ENCODE measurements at places on chromosomes 7 and 10.

- DNase-seq: no peak
Measured at GRCh38 chr7:86914551-86914950, 144.9 kb downstream of the ELAPOR2 start.

GRCh38 chr7:44144968-44145478, 3.9 kb upstream of the MYL7 start:
- DNase-seq: no peak

DNA sequence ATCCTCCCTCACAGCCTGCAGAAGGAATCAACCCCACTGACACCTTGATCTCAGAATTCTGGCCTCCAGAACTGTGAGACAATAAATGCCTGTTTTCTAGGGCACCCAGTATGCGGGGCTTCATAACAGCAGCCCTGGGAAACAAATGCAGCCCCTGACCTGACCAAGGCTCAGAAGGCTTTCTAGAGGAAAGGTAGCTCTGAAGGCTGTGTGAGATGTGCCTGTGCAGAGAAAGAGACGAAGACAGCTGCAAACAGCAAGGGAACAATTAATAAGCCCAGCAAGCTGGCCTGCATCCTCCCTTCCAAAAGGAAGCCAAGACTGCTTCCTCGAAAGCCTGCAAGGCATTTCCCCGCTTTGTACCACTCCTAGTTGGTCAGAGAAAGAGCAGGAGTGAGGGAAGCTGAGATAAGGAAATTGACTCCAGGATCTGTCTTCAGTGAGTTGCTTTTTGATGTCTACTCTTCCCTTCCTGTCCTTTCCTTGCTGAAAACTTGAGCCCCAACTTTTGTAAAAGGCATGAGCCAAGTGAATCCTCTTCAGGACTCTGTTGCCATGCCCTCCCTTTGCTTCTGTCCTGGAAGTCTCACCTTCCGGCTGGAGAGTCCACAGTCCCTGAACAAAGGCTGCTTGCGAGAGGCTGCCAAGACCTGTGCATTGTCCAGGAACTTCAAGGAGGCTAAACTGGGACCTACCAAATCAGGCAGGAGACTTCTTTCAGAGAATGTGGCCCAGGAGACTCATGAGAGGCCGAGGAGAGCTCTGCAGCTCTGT, 71.2 kb upstream of the ARID5B start:
- DNase-seq: no peak

GRCh38 chr10:130869179-130869841, 442.2 kb downstream of the TCERG1L start:
- no peak for DNase-seq

- no peak for DNase-seq
Measured at GRCh38 chr7:131203291-131203976, 124.2 kb upstream of the MKLN1 start.

DNA sequence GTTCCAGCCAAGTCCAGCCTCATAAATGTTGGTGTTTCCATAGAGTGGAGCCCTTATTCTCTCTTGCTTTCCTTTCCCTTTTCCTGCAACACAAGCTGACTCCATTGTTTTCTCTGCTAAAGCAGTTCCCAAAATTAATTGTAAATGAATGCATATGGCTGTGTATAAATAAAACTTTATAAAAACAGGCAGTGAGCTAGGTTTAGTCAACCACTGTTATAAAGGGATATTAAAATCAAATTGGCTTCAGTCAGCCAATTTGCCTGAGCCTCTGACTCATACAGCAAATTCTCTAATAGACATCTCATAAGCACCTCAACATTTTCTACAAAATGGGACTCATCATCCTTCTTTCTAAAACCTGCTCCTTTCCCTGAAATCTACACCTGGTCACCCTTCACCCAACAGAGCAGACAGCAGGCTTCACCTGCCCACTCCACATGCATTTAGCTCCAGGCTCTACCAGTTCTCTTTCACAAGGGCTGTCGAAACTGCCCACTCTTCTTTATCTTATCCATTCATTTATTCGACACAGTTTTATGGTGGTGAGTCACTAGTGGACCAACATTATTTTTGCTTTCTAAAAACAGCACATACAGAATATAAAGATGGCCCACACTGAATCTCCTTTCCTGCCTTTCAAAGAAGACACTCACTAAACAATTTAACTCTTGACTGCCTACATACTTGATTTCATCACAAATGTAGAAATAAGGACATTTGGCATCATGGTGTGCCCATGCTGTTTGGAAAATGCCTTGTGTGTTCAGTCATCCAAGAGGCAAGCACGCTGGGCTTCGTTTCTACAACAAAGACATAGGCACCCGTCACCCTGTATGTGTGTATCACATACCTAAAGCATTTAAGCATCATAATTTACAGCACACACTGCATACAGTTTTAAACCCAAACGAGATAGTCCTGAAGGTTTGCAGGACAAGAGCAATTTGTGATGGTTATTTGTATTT, 74.6 kb upstream of the C7orf33 start:
- DNase-seq: no peak

- no peak for DNase-seq
Measured at GRCh38 chr10:36677431-36677768, 448.0 kb upstream of the ANKRD30A start.

GRCh38 chr10:64571056-64571455, 1049.9 kb downstream of the REEP3 start:
- DNase-seq: no peak

- DNase-seq: no peak
Measured at GRCh38 chr7:105675934-105676371, 94.7 kb upstream of the EFCAB10 start.

- DNase-seq: no peak
Measured at GRCh38 chr7:39757604-39758003, 134.2 kb downstream of the RALA start.

- no peak for DNase-seq
Measured at GRCh38 chr7:132738254-132738653, 162.0 kb upstream of the PLXNA4 start.

DNA sequence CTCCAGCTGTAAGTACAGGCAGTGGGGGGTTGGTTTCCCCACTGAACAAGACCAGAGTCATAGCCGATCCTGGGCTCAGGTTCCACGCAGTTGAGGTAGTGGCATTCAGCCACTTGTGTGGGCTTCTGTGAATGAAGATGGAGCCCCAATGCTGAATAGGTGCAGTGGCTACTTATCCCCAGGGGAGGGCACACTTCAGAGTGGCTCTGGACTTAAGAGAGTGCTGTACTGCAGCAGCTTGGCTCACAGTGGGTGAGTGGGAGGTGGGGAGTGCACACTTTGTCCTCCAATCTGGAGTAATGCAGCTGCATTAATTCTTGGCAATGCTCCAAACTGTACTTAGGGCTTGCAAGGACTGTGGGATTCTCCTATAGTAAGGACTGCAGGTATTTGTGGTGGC, 81.9 kb downstream of the BUB3 start:
- no peak for DNase-seq

DNA sequence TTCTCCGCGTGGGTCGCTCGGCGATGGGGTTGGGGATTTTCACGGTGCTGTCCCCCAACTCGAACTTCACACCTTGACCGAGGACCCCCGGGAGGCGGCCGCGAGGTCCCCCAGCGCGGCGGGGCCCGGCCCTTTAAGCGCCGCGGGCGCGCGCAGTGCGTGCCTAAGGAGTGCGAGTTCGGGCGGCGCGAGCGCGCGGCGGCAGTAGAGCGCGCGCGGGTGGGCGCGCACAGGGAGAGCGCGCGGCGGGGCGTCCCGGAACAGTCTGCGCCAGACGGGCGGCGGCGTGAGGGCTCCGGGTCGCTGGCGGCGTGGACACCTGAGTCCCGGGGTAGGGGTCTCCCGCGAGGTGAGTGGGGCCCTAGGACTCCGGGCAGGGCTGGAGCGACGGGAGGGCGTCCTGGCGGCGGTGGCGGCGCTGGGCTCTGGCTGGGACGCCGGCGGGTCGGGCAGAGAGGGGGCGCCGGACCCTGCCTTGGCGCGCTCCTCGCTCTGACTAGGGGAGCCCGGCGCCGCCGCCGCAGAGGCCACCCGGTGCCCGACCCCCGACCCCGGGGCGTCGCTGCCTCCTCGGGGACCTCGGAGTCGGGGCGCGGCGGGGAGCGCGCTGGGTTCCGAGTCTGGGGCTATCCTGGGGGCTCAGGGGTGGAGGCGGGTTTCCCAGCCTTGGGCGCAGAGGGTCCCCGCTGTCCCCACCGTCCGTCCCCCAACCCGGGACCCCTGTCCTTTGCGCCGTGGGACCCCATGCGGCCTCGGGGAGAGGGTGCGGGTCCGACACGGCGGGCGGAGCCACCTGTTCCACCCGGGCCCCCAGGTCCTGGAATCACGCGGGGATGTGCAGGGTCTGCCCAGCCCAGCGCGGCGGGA, at the start of gene PROSER2:
Gene PROSER2, plus strand, starts transcription at position 235 of the 867 bp plus-strand sequence. CDS start 28,722 bp downstream, outside the sequence.
- no peak for DNase-seq
